ENCODE measurements at places on chromosomes 7 and 10.

DNA sequence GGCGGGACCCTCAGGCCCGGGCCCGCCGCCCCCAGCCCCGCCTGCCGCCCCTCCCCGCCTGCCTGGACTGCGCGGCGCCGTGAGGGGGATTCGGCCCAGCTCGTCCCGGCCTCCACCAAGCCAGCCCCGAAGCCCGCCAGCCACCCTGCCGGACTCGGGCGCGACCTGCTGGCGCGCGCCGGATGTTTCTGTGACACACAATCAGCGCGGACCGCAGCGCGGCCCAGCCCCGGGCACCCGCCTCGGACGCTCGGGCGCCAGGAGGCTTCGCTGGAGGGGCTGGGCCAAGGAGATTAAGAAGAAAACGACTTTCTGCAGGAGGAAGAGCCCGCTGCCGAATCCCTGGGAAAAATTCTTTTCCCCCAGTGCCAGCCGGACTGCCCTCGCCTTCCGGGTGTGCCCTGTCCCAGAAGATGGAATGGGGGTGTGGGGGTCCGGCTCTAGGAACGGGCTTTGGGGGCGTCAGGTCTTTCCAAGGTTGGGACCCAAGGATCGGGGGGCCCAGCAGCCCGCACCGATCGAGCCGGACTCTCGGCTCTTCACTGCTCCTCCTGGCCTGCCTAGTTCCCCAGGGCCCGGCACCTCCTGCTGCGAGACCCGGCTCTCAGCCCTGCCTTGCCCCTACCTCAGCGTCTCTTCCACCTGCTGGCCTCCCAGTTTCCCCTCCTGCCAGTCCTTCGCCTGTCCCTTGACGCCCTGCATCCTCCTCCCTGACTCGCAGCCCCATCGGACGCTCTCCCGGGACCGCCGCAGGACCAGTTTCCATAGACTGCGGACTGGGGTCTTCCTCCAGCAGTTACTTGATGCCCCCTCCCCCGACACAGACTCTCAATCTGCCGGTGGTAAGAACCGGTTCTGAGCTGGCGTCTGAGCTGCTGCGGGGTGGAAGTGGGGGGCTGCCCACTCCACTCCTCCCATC is 82.7 kb downstream of the PAX2 start:
- no peak for DNase-seq

DNA sequence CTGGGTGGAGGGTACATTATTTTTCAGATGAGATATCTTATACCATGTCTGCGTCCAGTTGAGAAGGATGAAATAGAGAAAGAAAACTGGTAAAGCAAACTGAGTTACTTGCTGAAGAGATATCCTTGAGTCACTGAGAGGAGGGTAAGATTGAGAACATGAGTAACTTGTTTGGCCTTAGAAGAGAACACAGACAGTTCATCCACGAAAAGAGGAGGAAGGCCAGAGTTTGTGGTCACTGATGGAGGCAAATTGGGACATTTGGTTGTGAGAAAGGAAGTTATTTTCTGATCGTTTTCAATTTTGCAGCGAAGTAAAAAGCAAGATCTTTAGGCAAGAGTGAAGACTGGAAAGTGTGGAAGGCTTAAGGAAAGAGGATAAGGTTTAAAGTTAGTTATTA is 15.6 kb downstream of the MBL2 start:
- DNase-seq = no peak

- no peak for DNase-seq
These were observed 71.9 kb downstream of the CFAP46 start for GRCh38 chr10:132870426-132870825.

DNA sequence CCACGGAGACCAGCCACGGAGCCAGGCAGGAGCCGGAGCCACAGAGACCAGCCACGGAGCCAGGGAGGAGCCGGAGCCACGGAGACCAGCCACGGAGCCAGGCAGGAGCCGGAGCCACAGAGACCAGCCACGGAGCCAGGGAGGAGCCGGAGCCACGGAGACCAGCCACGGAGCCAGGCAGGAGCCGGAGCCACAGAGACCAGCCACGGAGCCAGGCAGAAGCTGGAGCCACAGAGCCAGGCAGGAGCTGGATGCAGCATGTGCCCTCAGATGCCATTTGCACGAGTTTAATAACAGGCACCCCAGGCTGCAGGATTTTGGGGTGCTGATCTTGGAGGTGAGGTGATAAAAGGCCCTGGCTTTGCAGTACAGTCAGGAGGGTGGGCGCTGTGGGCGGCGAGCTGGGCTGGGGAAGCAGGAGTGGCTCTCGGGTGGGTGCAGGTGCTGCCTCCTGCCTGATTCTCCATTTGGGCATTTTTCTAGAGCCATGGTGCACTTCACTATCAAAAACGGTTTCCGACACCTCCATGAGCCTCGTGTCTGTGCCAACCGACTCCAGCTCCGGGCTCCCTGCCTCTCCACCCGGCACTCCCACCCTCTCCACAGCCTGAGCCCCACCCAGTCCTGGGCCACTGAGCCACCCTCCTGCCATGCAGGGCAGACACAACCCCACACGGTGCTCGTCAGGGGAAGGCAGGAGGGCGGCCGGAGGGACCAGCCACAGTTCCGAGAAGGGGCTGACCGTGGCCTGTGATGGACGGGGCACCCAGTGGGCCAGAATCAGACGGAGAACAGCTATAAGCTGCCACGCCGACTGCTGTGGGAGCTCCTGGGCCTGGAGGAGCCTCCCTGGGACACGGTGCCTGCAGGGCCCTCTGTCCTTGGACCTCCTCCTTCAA is 40.8 kb upstream of the NKX6-2 start:
- DNase-seq = no peak

- no peak for DNase-seq
These were observed 149.6 kb upstream of the MEOX2 start for GRCh38 chr7:15836041-15836440.

DNA sequence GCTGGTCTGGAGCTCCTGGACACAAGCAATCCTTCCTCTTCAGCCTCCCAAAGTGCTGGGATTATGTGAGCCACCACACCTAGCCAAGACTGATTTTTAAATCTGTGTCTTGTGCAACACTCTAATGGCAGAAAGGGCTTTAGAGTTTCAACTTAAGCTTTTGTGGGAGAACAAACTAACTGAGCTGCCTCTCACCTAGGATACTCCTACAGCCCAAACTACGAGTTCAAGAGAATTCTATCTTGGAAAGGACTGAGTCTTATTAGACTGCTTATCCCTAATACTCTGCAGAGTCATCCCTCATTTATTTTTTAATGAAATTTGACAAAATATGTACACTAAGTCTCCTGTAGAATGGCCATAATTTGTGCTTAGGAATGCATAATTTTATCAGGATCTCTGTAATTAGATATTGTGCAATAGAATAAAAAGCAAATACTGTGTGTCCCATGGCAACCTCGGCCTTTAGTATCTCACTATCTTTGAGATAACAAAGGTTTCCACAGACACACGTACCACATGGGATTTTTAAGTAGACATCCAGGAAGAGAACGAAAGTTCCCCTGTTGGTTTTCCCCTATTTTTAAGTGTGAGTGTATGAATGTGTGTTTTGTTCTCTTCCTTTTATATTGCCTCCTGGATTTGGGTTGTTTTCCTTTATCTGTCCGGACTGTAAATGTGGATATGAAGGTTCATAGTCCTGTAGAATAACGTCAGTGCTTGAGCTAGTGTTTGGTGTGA is 199.4 kb upstream of the TCF7L2 start:
- no peak for DNase-seq

DNA sequence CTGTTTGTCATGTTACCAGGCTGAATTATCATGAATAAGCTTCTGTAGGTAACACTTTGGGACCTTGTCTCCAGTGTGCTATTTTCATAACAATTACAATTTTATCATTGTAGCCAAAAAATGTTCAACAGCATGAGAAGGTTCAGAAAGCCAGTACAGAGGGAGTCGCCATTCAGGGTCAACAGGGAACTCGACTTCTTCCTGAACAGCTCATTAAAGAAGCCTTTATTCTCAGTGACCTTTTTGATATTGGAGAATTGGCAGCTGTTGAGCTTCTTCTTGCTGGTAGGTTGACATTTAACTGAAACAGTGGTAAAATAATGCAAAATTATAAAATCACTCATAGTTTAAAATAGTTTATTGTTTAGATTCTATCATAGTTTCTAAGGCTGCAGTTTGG is 15.8 kb downstream of the NUP205 start:
- DNase-seq = no peak

DNA sequence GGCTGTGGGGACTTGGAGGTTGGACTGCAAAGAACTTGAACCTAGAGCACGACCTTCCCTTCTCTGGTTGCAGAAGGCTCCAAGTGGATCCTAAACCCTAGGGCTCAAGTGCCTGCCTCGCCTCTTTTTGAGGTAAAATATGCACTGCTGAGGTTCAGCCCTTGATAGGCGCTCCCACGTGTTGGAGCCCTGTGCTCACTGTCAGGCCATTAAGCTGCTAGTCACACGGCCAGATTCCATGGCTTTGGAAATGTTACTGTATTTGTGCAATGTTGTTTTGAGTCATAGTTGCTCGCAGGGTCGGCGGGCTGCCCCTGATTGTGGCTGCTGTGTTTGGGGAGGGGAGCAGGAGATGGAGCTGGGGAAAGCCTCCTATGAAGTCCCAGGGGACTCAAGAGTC is 39.8 kb upstream of the PCBD1 start:
- no peak for DNase-seq

DNA sequence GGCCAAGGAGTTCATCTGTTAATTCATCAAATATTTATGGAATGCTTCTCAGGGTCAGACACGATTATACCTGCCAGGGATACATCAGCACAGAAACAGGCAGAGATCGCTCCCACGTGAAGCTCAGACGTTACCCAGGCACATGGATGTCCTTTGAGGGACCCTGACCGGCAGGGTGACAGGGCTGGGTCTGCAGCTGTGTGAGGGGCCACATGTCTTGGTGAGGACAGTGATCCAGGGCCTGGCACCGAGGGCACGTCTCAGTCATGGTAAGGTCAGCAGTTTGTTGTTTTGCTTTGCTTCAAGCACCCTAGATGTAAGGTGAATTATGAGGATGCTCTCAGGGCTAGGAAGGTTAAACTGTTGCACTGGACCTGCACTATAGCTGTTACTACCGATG is 227.9 kb downstream of the WDR37 start:
- no peak for DNase-seq

DNA sequence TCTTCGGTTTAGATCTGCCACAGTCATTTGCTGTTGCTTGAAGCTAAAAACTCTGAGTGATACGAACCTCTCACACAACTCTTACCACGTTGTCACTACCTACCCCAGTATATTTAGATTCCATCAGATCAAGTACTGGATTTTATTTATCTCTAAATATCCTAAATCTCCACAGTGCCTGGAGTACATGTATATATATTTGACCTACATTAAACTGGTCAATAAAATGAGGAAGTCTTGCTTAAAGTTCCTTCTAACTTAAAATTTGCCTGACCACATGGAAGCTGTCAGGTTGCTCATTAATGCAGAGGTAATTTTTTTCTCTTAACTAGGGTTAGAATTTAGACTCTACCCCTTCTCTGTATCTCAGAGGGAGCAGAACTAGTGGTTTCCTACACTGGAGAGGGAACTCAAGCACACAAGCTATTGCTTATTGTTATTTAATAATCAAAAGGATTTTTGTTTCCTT is 3.1 kb upstream of the MACC1 start:
- DNase-seq = no peak

- no peak for DNase-seq
These were observed at the start of gene ASB15 for GRCh38 chr7:123601530-123601929. Gene ASB15 (plus strand): TSS chr7:123601821. CDS start chr7:123614503, 12,682 bp downstream.

GRCh38 chr7:69748530-69748929 is 150.3 kb downstream of the AUTS2 start:
- DNase-seq = no peak
